Activated T-helper 17 cell treated with anti-CD3 and anti-CD28 coated beads, Interleukin-2, amount 50 U/mL, for 72 hours (primary cell): ENCODE measurements at places on chromosomes 6 and 20. TPM values are rescaled to one million over a fixed set of nuclear protein-coding genes. Genes with fewer than 3 reads are reported as not detected.
A peak's percentile ranks its signal among the peaks of the same experiment; 100 is the strongest.

- no peak for ATAC-seq
These were observed 482.9 kb upstream of the EYS start for GRCh38 chr6:66189915-66190314.

- no peak for ATAC-seq
These were observed 70.0 kb downstream of the FAM120B start for GRCh38 chr6:170376386-170377043.

DNA sequence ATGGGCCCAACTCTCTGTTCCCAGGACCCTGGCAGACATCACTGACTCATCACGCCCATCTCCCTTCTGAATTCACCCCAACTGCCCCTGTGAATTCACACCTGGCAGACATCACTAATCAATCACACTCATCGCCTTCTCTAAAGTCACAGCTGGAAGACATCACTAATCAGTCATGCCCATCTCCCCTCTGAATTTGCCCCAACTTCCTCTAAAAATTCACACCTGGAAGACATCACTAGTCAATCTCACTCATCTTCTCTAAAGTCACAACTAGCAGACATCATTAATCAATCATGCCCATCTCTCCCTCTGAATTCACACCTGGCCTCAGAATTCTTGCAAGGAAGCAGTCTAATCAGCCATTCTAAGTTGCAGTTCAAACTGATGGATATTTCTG is 111.1 kb downstream of the FOXA2 start:
- ATAC-seq: no peak

DNA sequence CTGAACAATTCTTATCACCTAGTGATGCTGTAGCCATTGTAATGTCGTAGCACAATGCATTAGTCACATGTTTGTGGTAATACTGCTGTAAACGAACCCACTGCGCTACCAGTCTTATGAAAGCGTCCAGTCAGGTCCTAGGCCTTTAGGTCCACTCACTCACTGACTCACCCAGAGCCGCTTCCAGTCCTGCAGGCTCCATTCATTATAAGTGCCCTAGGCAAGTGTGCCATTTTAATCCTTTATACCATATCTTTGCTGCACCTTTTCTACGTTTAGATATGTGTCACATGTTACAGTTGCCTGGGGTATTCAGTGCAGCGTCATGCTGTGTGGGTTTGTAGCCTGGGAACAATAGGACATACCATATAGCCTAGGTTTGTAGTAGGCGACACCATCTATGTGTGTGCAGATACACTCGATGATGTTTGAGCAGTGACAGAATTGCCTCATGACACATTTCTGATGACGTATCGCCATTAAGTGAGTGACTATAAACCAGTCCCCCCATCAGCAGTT is 15.4 kb downstream of the IGF2R start:
- no peak for ATAC-seq

DNA sequence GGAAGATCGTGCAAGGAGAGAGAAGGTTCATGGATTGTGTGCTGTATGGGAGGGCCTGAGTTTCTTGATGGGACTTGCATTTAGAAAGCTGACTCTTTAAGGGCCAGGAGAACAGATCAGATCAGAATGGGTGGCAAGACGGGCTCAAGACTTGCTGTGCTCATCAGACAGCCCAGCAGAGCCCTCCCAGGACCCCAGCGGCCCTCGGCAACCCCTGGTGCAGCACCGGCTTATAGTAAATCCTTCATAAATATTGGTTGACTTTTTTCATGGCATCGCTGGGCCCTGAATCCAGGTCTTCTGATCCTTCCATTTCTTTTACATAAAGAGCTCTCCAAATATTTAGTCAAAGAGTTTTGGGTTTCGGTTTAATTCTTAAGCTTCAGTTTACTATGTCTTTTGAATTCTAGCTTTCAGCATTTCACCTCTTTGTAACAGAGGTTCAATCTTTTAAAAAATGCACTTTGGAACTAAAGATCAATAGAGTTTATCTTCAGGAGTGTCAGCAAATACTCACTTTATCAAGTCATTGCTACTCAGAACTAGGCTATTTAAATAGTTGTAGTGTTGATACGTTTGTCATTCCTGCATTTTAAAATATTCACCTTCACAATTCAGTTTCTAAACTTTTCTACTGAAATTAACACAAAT is 205.6 kb downstream of the ZDHHC14 start:
- ATAC-seq: no peak

DNA sequence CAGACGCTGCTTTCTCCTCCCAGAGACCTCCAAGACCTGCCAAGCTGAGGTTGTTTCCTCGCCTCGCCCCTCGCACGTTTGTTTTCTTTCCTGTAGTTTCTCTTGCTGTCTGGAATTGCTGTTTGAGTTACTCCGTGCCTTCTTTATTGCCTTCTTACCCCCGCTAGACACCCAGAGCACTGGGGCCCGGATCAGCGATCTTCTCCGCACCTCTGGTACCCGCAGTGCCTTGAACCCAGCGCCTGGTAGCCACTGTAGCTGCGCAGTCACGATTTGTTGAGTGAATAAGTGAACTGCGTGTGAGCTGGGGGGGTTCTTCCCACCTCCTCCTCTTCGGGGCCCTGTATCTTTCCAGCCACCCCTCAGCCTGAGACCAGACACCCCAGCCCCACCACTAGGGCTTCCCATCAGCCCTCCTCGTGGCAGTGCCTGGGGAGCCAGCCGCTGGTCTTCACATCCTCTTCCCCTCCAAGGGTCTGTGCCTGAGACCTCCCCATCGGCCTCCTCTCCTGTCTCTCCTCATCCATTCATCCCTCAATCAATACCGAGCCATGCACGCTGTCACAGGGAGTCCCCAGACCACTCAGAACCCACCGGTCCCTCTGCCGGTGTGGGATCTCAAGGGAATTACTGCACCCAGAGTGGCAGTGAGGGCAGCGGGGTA is 849 bp upstream of the BMP7 start:
- ATAC-seq: no peak

DNA sequence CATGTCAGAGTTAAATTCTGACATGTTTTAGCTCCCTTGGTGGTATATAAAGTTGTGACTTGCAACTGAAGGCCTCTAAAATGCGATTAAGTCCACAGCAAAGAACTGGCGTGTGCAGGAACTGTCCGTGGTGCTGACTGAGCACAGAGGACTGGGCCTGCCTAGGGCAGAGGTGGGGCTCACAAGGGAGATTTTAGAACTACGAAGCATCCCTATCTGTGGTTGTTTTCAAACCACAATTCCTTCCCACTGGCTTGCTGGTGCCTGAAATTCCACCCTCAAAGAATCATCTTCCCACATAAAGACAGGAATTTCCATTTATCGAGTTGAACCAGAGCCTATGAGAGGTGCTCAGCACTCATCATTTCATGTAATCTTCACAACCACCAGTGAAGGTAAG is 30.1 kb downstream of the RIMS4 start:
- no peak for ATAC-seq

DNA sequence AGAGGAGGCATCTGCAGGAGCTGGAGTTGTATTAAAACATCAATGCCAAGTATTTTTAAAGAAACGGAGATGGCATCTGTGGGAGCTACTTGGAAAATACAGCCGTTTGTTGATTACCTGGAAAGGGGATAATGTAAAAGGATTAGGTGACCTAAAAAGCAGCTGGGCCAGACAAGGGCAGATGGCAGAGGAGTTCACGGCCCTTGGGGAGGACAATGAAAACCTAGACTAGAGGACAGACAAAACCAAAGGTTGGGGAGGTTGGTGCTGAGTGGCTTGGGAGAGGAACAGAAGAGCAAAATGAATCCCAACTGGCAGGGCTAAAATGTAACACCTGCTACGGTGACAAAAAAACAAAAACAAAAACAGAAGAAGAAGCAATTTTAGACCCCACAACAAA is 260.5 kb upstream of the JARID2 start:
- no peak for ATAC-seq

- peak; percentile 97 for ATAC-seq
These were observed at the start of gene LMBRD1 for GRCh38 chr6:69796642-69797390. TSS of gene LMBRD1 (minus strand) at chr6:69797010. CDS start at chr6:69796881, 129 bp downstream.

DNA sequence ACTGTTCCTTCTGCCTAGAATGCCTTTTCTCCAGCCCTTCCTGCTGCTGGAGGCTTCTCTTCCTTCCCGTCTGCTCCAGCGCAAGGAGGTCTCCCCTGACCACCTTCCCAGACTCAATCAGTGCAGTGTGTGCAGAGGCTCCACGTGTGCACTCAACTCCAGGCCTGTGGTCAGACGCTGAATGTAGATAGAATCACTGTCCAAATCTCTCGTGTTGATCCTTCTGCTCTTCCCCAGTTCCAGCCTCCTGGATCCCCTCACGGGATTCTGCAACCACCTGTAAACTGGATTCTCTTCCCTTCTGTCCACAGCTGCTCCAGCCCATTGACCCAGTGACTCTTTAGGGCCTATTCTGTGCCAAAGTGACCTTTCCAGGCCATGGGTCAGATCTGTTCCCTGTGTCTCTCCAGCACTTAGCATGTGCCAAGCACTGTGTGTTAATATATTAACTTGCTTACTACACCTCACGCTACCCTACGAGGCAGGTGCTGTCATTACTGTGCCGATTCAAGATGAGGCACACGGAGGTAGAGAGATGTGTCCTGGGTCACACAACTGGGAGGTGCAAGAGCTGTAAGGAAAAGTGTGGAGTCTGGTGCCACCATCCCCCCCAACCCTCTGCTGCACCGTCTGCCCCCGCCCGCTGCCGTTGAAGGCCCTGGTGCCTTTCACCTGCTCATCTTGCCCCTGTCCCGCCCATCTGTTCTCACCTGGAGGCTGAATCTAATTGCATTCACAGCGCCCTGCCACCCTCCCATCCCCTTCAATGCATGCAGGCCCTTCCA is 112.2 kb downstream of the SULF2 start:
- no peak for ATAC-seq

- ATAC-seq: no peak
These were observed 30.1 kb upstream of the APMAP start for GRCh38 chr20:25022680-25023079.

GRCh38 chr20:37596890-37597536 is 69.3 kb upstream of the BLCAP start:
- ATAC-seq: no peak

The CST2 gene
- not detected for total RNA-seq

The JPH2 gene
- total RNA-seq: 0.42 TPM

The STMND1 gene
- 0.71 TPM for total RNA-seq

The EMILIN3 gene
- not detected for total RNA-seq
